ENCODE measurements at places on chromosomes 1 and 21. TPM values are rescaled to one million over a fixed set of nuclear protein-coding genes. Genes with fewer than 3 reads are reported as not detected.

DNA sequence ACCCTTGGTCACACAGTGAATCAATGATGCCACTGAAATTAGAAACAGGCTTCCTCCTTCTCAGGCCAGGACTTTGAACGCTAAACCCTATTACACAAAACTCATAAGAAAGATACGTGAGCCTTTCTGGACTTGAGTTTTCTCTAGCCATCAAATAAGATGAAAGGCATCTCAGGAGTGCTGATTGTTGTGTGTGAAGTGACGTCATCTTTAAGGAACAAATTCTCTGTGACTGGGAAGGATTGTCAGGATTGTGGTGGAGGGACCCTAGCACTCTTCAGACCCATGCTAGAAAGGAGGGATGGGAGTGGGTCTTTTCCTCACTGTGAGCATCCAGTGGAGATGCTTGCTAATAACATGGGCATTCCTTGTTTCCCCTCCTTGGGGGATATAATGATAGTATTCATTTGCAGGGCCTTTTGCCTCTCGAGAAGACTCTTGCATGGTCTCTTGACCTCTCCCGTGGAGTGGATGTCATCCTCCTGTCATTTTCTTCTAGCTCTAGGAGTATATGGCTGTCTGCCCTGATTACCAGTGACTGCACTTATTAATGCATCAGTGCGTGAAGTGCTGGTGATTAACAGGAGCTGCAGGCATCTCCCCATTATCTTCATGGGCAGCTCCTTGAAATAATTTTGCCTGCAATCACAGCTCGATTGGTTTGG is 39.9 kb downstream of the SPATA46 start:
- H3K4me3 ChIP-seq: no peak overlapping the region
- H3K27me3 ChIP-seq: no peaks in the 10 kb centered on the region
- H3K36me3 ChIP-seq: no peaks in the 10 kb centered on the region
- no peak overlapping the region for H3K27ac ChIP-seq
- H3K4me1 ChIP-seq: no peaks in the 10 kb centered on the region

DNA sequence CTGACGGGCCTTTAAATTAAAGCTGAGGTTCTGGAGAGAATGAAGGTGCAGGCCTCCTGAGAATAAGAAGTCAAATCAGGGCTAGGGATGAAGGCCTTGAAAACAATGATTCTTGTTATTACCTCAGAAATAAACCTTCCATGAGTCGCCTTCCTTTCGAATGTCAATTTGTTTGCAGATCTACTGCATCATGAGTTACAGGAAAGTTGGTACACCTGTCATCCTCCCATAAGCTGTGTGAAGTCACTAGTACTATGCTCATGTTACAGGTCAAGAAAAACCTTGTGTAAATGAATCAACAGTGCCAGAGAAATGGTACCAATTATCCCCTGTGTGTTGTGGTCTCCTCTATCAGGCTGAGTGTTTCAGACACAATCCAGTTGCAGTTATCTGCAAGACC is 281.2 kb upstream of the PLXNA2 start:
- H3K27me3 ChIP-seq: no peaks in the 10 kb centered on the region
- H3K27ac ChIP-seq: no peak overlapping the region

DNA sequence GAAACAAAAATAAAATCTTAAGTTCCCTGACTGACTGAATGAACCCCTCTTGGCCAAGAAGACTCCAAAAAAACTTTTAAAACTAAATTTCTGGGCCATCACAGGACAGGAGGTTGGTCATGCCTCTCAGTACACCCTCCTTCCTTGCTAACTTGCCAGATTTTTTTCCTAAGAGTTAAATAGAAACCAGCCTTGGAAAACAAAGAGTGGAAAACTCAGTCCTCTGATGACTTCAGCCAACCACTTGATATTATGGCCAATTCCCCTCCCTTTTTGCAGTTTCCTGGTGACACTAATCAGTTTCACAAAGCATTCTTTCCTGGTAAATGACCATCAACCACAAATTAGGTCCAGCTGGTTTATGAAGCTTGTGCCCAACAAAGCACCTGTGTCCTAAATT is 134.8 kb downstream of the ZNF648 start:
- DNase-seq: no peak
- no peaks in the 10 kb centered on the region for H3K36me3 ChIP-seq
- no peaks in the 10 kb centered on the region for H3K4me1 ChIP-seq
- H3K4me3 ChIP-seq: no peak overlapping the region
- no peak overlapping the region for H3K27ac ChIP-seq
- H3K27me3 ChIP-seq: no peaks in the 10 kb centered on the region

GRCh38 chr1:216836316-216836715 is 113.1 kb upstream of the ESRRG start:
- no peaks in the 10 kb centered on the region for H3K36me3 ChIP-seq
- H3K27me3 ChIP-seq: no peaks in the 10 kb centered on the region
- no peaks in the 10 kb centered on the region for H3K4me1 ChIP-seq

DNA sequence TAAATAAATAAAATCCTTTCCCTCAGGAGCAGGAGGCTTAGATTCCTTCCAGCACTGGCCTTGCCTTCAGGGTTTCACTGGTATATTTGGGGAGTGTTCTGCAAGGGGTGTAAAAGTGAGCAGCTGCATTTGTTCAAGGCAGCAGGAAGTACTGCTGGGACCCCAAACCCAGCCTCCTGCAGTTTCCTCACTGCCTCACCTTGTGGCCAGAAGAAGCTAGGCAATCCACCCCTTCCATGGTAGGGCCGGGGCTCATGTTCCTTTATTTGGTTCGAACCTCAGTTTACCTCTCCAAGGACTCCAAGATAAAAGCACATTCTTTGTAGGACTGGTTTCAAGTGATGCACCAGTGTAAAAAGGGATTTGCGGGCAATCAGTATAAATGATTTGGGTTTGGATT is 21.0 kb upstream of the CFAP126 start:
- no peak for DNase-seq
- H3K27ac ChIP-seq: no peak overlapping the region
- H3K4me3 ChIP-seq: no peak overlapping the region
- H3K36me3 ChIP-seq: no peaks in the 10 kb centered on the region
- H3K4me1 ChIP-seq: peaks cover 11% of the 10 kb centered on the region
- no peaks in the 10 kb centered on the region for H3K27me3 ChIP-seq

DNA sequence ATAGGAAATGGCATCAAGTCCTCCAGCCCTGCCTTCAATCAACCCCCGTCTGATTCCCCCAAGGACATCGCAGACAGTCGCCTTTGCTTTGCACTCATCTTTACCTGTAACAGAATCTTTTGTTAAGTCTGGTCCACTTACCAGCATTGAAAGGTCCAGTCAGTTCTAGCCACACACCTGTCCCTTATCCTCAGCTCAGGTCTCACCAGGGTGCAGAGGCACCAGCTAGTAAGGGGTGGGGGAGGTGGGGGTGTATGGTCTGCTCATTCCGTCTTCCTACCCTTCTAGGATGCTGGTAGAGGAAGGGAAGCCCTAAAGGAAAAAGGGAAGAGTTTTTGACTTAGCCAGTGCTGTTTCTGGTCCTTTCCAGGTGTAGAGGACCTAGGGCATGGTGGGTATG is 427.7 kb downstream of the MATN1 start:
- no peak for DNase-seq
- no peak overlapping the region for H3K4me3 ChIP-seq
- H3K27me3 ChIP-seq: peaks cover 32% of the 10 kb centered on the region

DNA sequence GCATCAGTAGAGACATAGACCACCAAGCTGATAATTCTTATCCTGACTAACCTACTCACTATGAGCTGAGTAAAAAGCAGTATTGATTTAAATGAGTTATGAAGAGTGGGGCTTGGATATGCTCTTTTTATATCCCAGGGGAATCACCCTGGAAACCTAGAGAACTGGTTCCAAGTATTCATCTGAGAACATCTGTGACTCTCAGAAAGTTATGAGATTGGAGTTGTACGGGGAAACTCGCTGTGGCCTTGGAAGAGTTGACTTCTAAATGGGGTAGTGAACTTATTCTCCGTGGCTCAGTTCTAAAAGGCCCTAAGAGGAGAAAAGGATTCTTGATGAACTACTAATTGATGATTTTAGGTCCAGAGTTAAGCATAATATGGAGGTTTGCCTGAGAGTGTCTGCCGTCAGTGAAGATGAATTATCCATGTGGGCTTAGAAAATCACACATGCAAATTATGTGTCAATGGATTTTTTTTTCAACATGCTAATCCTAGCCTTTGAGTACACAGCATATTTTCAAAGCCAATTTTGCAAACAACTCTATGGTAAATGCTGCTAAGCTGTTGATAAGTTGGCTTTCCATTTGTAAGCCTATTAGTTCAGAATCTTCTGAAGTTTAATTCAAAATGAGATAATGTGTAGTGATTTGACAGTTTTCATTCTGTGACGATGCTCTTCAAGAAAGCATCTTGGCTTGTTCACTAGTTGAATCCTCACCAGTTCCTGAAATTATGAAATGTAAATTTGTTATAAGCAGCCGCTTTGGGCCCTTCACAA is 122.7 kb downstream of the FGGY start:
- H3K36me3 ChIP-seq: no peaks in the 10 kb centered on the region
- H3K27ac ChIP-seq: no peak overlapping the region
- H3K27me3 ChIP-seq: no peaks in the 10 kb centered on the region
- H3K4me1 ChIP-seq: peaks cover 16% of the 10 kb centered on the region

- no peak overlapping the region for H3K27ac ChIP-seq
- no peak for DNase-seq
- H3K27me3 ChIP-seq: no peaks in the 10 kb centered on the region
Observed at GRCh38 chr1:171940368-171940767, 99.1 kb downstream of the DNM3 start.

DNA sequence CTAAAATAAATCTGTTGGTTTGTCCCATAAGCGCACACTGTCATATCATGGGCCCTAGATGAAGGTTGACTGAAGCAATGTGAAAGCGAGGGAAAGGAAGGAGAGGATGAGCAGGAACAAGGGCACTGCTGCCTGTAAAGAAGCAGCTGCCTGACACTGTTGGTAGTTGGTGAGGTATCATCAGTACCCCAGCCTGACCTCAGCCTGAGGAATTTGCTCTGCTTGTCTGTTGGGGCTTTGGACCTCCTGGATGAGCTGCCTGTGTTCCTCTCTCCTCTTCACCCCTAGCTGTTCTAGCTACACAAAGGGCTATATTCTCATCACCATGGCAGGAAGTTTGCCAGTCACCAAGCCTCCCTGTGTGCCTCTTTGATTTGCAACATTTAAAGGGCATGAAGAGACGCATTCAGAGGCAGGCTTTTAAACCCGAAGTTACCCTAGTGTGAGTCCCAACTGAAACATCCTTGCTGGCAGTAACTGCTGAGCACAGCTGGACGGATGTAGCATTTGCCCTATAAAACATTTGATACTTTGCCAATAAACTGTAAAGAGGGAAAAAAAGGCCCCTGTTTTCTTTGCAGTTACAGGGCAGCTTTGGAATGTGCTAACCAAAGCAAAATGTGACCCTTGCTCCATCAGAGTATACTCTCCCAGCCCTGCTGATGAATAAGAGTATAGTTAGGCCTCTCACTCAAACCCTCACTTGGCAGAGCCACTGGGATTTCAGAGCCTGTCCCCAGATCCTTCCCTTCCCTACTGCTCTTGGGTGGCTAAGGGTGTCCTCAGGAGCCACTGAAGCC is 22.2 kb upstream of the SPATA6 start:
- H3K27me3 ChIP-seq: no peaks in the 10 kb centered on the region

DNA sequence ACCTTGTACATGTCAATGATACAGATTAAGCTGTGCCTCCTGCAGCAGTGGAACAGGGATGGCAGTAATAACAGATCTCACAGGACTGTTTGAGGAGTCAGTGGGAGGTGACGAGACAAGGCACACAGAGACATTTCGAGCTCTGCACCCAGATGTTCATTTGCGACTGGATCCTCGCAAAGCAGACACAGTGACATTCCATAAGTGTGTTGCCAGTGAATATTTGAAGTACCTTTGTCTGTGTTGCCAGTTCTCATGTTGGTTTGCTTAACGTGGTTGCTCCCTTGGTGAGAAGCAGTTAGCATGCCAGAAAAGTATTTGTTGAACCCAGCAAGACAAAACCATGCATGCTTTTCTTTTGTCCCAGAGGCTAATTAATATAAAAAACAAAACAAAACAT is 67.0 kb downstream of the NID1 start:
- H3K4me3 ChIP-seq: no peak overlapping the region
- H3K4me1 ChIP-seq: peaks cover 12% of the 10 kb centered on the region
- peaks cover 8% of the 10 kb centered on the region for H3K36me3 ChIP-seq

- H3K4me1 ChIP-seq: peaks cover 11% of the 10 kb centered on the region
- H3K36me3 ChIP-seq: no peaks in the 10 kb centered on the region
- H3K4me3 ChIP-seq: no peak overlapping the region
- DNase-seq: no peak
- H3K27me3 ChIP-seq: no peaks in the 10 kb centered on the region
Observed at GRCh38 chr1:172938681-172939080, 112.1 kb downstream of the TNFSF18 start.

Gene KCNT2
- 8.1 TPM for total RNA-seq

Gene FABP3
- total RNA-seq: 63.6 TPM

Gene HTR6
- not detected for total RNA-seq

Gene GOLT1A
- 22.4 TPM for total RNA-seq

Measured in upper lobe of right lung (tissue), 1 donor.